Stomach (tissue), 19 donors: ENCODE measurements at places on chromosomes 4 and X. TPM values are rescaled to one million over a fixed set of nuclear protein-coding genes. Genes with fewer than 3 reads are reported as not detected.

DNA sequence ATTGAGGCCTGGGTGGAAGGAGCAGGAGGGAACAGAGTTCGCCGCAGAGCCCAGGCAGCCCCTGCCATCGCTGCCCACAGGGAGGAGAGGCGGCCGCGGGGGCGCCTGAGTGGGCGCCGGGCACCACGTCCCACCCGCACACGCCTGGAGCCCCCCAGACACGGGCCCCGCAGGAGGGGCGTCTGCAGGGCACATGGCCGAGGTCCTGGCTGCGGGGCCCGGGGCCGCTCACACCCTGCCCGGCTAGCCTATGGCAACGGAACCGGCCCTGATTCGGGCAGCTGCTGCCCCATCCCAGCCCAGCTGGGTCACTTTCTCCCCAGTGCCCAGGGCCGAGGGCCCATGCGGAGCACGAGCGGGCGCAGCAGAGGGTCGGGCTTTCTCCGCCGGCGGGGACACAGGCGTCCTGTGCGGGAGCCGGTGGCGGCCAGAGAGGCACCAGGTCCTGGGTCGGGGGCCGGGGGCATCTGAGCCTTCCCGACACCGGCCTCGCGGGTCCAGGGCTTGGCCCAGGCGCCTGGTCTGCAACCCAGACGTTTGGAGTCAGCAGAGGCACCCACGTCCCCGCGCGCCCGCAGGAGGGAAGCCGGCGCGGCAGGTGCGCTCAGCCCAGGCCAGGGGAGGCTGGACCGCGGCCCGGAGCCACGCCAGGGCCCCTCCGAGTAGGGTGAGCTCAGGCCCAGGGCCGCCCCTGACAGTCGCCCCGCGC, 91.2 kb downstream of the FAM53A start:
- no peak for DNase-seq

GRCh38 chrX:118720058-118720707, 7.2 kb upstream of the IL13RA1 start:
- no peak for DNase-seq

DNA sequence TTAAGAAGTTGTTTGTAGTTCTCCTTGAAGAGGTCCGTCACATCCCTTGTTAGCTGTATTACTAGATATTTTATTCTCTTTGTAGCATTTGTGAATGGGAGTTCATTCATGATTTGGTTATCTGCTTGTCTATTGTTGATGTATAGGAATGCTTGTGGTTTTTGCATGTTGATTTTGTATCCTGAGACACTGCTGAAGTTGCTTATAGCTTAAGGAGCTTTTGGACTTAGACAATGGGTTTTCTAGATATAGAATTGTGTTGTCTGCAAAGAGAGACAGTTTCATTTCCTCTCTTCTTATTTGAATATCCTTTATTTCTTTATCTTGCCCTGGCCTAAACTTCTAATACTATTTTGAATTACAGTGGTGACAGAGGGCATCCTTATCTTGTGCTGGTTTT, 52.1 kb upstream of the GRID2 start:
- DNase-seq = no peak

- DNase-seq = no peak
Measured at GRCh38 chrX:136639506-136640176, 8.3 kb upstream of the CD40LG start.

MND1 gene
- total RNA-seq = 4.5 TPM

DNA sequence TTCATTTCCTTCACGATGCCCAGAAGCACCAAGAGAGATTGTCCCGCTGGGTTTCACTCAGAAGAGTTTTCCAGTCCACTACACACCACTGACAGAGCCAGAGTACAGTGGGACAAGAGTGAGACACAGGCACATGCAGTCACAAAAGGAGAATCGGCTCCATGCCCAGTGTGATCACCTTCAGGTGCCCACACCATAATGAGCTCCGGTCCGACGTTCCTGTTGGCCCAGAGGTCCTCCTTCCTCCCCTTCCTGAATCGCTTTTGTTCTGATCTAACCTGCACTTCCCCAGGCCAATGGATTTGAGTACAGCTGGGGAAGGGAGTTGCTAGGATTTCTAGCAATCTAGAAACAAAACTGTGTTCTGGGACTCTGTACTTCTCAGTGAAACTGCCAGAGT, 4.6 kb upstream of the CHRNA9 start:
- DNase-seq = no peak

DNA sequence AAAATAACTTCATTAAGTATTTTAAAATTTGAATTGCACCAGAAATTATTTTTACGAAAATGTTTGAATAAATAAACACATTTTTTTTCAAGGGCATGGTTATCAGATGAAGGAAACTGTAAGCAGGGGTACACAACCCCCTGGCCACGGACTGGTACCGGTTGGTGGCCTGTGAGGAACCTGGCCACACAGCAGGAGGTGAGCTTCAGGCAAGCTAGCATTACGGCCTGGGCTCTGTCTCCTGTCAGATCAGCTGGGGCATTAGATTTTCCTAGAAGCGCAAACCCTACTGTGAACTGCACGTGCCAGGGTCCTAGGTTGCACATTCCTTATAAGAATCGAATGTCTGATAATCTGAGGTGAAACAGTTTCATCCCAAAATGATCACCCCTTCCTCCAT, 1499.7 kb upstream of the AGA start:
- DNase-seq = no peak

- no peak for DNase-seq
Measured at GRCh38 chrX:9191392-9191791, 157.5 kb upstream of the FAM9B start.

DNA sequence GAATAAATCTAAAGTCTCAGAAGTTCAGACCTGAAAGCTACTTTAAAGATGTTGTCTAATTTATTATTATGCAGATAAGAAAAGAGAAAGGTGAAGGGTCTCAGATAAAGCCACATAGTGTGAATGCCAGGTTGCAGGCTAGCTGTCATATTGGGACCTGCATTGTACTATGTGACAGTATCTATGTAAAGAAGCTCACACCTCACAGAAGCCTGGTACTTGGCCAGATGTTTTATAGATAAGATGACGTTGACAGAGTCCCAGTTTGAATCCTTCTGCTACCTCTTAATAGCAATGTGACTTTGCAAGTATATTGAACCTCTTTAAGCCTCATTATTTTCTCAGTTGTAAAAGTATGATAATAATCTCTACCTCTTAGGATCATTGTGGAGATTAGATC, 227.0 kb downstream of the SPRY1 start:
- DNase-seq = no peak

- no peak for DNase-seq
Measured at GRCh38 chrX:38701073-38701472, 100.2 kb upstream of the MID1IP1 start.

ERAS gene
- total RNA-seq = not detected

DNA sequence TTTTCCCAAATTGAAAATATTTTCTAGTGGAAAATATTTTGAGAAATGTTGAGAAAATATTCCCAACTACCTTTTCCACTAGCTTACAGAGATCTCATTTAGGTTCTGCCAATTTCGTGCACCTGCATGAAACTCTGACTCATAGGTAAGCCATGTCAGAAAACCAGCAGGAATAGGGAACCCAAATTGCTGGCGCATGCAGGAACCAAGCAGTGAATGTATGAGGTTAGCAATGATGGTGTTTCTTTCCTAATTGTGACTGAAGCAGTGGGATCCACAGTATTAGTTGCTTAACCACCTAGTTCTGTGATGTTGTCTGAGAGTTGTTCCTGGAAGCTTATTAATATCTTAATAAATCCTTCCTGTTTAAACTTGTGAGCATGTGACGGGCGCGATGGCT, 381.0 kb upstream of the TRAM1L1 start:
- DNase-seq = no peak

DNA sequence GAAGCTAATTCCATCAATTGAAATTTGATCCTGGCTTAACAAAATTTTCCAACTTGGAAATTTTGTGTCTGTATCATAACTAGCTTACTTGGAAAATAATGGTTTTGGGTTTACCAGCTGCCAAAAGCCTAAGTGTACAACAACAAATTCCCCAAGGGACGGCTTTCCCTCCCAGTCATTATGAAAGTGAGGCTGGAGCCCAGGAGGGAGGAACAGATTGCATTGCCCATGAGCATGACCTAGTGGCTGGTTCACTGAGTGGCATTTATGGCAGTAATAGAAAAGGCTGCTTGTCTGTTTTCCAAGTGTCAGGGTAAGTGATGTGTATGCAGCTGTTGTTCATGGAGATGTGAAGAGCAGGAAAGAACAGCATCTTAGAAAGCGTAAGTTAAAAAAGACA, 70.8 kb upstream of the HHIP start:
- DNase-seq = no peak

- DNase-seq = no peak
Measured at GRCh38 chrX:9997524-9997923, 30.4 kb downstream of the CLDN34 start.

ATP11C gene
- 9.3 TPM for total RNA-seq

DNA sequence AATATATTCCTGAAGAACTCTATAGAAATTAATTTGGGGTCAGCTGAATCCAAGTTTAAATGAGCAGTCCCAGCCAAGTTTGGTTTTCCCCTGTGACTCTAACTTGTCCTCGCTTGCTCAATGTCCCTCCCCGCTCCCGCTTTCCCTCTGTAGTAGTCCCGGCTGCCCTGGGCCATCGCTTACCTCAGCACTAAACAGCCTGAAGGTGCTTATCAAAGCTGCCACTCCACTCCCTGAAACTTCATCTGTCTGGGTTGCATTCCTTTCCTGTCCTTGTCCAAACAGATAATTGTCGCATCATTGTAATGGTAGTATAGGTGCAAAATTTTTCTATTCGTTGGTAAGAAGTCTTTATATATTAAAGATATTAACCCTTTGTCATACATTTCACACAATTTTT, 12.8 kb downstream of the SLC25A43 start:
- DNase-seq = no peak

- no peak for DNase-seq
Measured at GRCh38 chr4:23934915-23935314, 45.1 kb upstream of the PPARGC1A start.

ARHGAP10 gene
- 51.9 TPM for total RNA-seq

PRSS12 gene
- 21.1 TPM for total RNA-seq

GRCh38 chr4:25100710-25101109, 59.5 kb downstream of the SEPSECS start:
- no peak for DNase-seq

SSX2 gene
- not detected for total RNA-seq

DNA sequence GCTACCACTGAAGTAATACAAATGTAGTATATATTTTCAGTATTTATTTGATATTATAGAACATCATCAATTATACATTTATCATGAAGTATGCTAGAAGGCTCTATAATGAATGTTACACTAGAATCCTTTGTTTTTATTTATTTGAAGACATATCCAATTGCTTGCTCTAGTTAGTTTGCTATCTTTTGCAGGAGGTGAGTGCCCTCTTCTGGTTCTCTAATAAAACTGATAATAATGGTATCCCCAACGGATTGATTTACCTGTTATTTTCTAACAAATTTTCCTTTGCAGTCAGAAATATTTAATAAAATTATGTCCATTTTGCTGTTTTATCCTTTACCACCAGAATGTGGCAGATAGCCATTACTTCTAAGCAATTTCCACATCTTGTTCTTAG, 274.3 kb upstream of the TACR3 start:
- DNase-seq = no peak

DNA sequence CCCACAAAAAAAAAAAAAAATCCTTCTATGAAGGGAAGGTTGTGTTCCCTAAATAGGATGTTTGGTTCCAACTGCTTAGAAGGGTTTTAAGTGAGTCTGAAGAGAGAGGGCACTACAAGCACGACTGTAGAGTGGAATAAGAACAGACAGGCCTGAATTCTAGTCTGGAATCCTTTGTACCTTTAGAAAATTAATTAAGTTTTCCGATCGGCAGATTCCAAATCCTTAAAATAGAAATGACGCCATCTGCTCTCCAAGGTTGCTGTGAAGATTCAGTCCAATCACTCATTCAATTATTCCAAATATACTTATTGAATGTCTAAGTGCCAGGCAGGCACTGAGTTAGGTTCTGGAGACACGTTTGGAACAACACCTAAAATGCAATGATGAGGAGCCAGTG, 3.8 kb downstream of the HS3ST1 start:
- no peak for DNase-seq

TBX22 gene
- total RNA-seq = not detected

RS1 gene
- total RNA-seq = not detected

DNA sequence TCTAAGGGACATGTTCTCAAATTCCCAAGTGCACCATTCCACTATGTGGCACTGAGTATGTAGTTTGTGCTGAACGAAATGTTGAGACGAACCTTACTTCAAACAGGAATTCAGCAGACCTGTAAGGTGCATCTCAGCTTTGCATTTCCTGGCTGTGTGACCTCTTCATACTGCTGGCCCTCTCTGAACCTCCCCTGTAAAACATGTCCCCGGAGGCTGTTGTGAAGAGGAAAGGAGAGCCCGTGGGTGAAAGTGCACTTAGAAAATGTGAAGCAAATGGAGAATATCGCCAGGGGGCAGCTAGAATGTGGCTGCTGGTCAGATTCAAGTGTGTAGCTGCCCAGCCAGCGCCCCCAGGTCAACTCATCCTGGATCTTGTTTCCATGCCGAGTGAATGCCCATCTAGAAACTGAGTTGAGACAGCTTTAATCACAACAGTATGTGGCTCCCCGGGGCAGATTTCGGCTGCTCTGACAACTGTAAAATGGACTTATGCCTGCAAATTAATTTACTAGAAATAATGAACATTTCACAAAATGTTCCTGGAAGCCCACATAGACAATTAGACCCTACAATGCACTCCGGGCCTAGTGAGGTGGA, 263.3 kb downstream of the EVC2 start:
- no peak for DNase-seq

APELA gene
- total RNA-seq = 0.18 TPM

ITGB1BP2 gene
- total RNA-seq = 14.3 TPM

GRCh38 chrX:50768801-50769200, 45.2 kb downstream of the SHROOM4 start:
- no peak for DNase-seq

- DNase-seq = peak; percentile 15
Measured at GRCh38 chrX:151153086-151153485, 23.3 kb upstream of the GPR50 start.

FGB gene
- not detected for total RNA-seq

DNA sequence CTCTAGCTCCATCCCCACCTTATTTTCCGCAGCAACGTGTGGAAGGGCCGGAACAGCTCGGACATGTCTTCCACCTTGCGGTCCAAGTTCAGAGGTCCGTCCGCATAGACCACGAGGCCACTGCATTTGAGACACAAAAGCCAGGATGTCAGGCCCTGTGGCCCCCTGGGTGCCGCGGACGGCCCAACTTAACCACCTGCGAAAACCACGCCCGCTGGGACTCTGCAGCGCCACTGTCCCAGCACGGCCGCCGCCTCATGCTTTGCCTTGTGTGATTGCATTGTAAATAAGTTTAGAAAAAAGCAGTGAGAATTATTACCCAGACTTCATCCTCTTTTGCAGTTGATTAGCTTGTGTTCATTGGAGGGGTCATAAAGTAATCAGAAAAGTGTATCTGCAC, 58.2 kb upstream of the MXD4 start:
- DNase-seq = peak; percentile 26

BTC gene
- total RNA-seq = 4.1 TPM

DNA sequence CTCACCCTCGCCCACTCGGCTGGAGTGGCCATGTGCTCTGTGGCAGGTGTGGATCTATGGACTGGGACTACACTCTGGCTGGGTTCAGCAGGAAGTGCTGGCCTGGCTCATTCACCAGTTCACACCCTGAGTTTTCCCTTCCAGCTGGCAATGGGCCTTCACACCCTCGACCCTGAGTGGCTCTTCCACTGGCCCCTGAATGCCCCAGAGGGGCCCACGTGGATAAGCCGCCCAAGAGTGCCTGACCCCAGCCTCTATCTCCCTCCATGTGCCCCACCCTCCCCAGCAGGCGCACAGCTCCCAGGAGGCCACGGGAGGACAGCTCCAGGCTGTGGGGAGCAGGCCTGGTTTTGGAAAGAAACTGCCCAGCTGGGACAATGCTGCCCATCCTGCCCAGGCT, 234.1 kb downstream of the AFAP1 start:
- no peak for DNase-seq
